ENCODE measurements at places on chromosomes 7 and 10. TPM values are rescaled to one million over a fixed set of nuclear protein-coding genes. Genes with fewer than 3 reads are reported as not detected.

DKK1 gene
- total RNA-seq = not detected

PTTG1IP2 gene
- not detected for total RNA-seq

DNA sequence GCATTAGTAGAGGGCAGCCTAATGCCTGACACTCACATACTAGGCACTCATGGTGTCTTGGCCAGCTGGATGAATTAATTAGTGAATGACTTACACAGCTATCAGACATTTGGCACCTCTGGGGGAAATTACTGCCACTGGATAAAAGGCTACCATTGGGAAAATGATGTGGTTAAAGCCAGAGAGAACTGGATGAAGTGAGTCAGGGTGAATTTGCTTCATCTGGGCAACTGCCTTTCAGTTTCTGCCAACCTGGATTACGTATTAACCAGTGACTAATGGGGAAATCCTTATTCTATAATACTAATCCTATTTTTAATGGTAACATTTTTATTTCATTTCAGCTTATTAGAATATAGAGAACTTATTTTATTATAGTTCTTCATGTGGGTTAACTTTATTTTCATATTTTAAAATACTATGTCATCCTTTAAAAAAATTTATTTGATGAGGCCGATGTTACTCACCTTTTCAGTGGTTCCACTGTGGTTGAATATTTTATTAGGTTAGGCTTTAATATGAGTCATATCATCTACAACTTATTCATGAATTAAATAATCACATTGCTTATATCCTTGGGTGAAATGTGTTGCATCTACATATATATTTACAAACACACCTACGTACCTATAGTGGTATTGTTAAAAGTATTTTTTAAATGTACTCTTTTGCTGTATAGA lies 85.6 kb upstream of the CAPZA2 start:
- H3K4me3 ChIP-seq = no peak overlapping the region
- no peak overlapping the region for H3K27ac ChIP-seq

DNA sequence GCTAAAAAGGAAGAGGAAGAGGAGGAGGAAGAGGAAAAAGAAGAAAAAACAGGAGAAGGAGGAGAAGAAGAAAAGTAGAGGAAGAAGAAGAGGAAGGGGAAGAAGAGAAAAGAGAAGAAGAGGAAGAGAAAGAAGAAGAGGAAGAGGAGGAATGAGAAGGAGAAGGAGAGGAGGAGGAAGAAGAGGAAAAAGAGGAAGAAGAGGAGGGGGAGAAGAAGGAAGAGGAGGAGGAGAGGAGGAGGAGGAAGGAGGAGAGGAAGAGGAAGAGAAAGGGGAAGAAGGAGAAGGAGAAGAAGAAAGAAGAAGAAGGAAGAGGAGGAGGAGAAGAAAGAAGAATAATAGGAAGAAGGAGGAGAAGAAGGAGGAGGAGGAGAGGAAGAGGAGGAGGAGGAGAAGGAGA lies 96.4 kb upstream of the GNA12 start:
- H3K27me3 ChIP-seq = no peaks in the 10 kb centered on the region
- DNase-seq = no peak
- no peak overlapping the region for H3K4me3 ChIP-seq
- H3K27ac ChIP-seq = peak overlapping the region; percentile 3

DNA sequence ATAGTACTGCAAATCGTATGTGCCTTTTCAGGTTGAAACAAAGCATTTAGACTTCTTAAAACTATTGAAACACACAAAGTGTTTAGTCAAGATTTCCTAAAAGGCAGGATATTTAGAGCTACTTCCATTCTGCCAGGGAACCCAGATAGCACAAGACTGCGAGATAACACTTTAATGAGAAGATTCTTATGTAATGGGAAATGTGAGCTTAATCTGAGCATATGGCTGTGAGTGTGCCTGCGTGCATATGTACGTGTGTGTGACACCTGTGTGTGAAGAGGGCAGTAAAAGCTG lies 14.3 kb upstream of the JCAD start:
- no peak overlapping the region for H3K27ac ChIP-seq
- H3K27me3 ChIP-seq = peaks cover 36% of the 10 kb centered on the region
- H3K4me1 ChIP-seq = no peaks in the 10 kb centered on the region
- no peaks in the 10 kb centered on the region for H3K36me3 ChIP-seq
- no peak for DNase-seq

Data from activated T-cell treated with anti-CD3 and anti-CD28 coated beads, Interleukin-2, amount 50 U/mL, for 72 hours (primary cell).